Brain pericyte (primary cell): ENCODE measurements at places on chromosomes 1 and 21.

- DNase-seq = no peak
Measured at GRCh38 chr1:54866801-54867716, 19.9 kb downstream of the DHCR24 start.

DNA sequence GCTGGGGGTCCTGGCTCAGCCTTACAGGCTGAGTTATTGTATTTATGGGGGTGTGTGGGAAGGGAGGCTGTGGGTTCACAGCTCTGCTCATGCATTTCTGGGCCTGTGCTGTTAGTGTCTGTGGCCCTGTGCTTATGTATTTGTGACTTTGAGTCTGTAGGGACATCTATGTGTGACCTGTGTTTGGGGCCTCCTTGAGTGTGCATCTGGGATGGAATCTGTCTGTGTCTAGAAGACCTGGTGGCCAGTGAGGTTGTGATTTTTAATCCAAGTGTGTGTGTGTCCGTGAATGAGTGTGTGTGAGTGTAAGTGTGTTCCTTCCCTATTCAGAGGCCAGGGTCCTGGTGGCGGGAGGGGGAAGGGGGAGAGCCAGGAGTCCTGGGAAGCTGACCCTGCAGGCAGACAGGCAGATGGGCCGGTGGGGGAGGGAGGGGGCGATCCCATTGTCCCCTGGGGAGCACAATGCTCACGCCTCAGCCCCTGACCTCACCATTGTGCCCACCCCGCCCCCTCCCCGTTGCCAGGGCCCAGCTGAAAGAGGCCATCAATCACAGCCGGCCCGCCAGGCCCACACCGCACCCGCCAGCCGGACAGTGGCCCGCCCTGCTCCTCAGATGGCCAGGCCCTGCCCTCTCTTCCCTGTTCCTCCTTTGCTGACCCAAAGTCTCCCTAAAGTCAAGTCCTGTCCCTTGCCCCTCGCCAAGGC, 19.6 kb downstream of the SLC27A3 start:
- DNase-seq = no peak

GRCh38 chr21:46097336-46098293, at the start of gene COL6A2:
Gene COL6A2 (plus strand): TSS chr21:46098112.
- no peak for DNase-seq

- no peak for DNase-seq
Measured at GRCh38 chr1:109784551-109785252, 21.0 kb upstream of the EPS8L3 start.

DNA sequence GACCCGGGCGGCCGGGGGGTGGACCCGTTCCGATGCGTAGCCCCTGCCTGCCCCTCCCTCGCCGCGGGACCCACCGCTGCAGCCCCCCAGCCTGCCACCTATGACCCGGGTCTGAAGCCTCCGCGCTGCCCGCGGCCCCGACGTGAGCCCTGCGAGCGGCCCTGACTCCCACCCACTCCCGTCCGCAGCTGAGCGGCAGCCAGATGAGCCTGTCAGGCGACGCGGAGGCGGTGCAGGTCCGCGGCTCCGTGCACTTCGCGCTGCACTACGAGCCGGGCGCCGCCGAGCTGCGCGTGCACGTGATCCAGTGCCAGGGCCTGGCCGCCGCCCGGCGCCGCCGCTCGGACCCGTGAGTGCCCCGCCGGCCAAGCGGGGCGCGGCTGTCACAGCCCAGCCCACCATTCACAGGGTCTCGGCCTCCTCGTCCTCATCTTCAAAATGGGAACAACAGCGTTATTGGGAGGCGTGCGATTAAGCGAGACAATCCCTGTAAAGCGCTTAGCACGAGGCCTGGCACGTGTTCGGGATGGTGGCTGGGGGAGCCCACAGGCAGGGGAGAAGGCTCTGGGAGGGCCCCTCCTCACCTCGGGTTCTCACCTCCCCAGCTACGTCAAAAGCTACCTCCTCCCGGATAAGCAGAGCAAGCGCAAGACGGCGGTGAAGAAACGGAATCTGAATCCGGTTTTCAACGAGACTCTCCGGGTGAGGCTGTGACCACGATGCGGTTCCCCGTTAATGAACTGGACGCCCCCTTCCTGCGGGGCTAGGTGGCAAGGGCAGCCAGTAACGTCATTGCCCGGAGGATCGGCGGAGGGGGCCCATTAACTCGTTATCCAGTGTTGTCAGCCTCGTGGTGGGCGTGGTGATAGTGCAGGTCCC, 8.2 kb downstream of the SYTL1 start:
- no peak for DNase-seq

DNA sequence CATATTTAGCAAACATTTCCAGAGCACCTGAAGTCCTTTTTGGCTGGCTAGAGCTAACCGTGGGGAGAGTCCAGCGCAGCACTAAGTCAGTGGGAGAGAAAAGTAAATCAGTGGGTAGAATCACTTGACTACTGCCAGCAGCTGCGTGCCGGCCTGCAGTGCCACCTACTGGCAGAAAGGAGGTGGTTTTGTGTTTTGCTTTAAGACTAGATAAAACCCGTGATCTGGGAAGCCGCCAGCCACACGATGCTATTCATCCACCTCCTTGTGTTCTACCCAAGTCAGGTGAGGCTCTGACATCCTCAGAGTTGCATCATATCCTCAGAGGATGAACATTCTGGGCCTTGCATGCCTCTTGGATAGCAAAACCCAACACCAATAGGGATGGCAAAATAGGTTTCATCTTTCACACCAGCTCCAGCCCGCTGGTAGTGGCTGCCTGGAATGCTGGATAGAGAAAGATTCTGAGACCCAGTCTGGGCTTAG, 14.1 kb upstream of the HEYL start:
- DNase-seq = no peak

DNA sequence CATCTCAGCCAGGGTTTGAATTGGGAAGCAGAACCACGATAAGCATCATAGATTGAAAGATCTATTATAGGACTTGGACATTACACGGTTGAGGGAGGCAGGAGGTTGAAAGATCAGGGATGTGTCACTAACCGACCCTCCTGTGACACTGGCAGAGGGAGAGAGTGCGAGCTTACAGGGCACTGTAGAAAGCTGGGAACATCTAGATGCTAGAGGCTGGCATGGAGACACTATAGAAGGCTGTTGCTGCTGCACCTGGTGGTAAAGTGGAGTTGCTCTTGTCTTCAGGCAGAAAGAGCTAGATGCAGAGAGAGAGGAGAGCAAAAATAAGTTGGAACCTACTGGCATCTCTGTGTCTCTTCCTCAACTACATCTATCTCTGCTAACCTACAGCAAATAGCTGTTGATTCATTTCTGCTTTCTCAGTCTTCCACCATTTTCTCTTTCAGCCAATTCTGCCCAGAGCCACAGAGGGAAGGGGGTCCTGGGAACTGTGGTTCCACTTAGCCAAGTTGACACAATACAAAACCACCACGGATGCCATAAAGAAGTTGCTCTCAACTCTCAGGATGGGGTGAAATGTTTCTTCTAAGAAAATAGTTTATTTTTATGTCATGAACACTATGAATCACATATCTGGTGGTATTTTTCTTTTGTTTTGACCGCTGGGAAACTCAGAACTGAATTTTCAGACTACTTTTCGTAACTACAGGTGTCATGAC, 155.9 kb downstream of the ZNF281 start:
- DNase-seq = no peak

GRCh38 chr1:35030338-35030737, 1.4 kb downstream of the ZMYM6 start:
- no peak for DNase-seq

DNA sequence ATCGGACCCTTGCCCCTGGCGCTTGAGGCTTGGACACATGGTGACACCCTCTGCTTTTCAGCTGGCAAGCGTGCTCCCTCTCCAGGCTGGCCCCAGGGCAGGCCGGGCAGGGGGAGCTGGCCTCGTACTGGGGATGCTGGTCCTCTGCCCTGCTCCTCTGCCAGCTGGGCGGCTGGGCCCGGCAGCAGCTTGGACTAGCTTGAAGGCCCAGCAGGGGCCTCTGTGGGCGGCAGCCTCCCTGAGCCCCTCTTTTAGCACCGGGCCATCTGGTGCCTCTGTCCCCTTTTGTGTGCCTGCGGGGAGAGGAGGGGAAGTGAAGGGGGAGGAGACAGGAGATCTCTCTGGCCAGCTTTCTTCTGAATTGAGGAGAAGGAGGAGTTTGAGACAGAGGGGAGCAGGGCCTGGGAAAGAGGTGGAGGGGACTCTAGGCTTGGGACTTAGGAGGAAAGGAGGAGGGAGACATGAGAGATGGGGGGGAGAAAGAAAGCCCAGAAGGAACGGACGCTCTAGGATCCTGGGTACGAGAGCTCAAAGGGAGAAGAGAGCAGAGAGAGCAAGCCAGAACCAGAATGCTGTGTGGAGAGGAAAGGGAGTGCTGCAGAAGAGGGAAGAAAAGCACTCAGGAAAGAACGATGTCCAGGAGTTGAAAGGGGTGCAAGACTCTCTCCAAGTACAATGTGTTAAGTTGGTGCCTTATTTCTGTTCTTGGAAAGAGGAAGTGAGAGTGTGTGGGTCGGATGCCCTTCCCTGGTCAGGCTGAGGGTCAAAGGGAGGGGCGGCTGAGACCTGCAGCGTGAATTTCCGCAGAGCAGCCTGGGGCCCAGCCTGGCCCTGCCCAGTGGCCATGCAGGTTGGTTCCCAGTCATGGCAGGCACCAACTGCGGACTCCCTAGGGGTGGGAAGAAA, 40.3 kb downstream of the IER5 start:
- DNase-seq = no peak

- no peak for DNase-seq
Measured at GRCh38 chr1:152761609-152762213, 3.9 kb downstream of the KPRP start.

GRCh38 chr1:165629151-165629550, 1.9 kb upstream of the MGST3 start:
- DNase-seq = no peak

GRCh38 chr1:244800821-244801220, 34.6 kb upstream of the COX20 start:
- DNase-seq = no peak

DNA sequence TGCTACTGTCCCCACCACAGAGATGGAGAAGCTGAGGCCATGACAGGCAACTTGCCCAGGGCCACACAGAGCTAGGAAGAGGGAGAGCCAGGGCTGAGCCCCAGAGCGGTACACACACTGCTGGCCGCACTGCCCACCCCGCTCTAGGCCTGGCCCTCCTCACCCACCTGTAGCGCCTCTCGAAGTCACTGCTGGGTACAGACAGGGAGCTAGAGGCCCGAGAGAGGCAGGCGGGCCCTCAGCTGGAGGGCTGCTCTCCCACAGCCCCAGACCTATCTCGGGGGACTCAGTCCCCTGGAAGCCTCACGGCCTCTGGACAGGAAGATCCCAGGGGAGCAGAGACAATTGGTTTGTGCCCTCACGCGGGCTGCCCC, 17.3 kb upstream of the PLEKHG5 start:
- DNase-seq = no peak

GRCh38 chr1:203778146-203778545, 13.2 kb downstream of the LAX1 start:
- DNase-seq = no peak

GRCh38 chr21:31530364-31530763, 129.1 kb upstream of the SOD1 start:
- DNase-seq = no peak

DNA sequence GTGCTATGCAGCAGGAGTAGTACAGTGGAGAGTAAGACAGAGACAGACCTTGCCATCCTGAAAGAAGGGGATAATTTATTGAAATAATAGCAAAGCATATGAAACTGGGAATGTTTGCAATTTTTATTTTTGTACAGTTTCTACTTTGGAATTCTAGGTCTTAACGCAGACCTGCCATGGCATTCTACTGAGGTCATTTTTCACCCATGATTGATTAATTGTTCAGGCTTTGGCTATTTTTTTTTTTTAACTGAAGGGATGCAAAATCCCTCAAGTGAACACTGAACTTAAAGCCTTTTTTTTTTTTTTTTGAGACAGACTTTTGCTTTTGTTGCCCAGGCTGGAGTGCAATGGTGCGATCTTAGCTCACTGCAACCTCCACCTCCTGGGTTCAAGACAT, 27.1 kb downstream of the MTF2 start:
- DNase-seq = no peak

DNA sequence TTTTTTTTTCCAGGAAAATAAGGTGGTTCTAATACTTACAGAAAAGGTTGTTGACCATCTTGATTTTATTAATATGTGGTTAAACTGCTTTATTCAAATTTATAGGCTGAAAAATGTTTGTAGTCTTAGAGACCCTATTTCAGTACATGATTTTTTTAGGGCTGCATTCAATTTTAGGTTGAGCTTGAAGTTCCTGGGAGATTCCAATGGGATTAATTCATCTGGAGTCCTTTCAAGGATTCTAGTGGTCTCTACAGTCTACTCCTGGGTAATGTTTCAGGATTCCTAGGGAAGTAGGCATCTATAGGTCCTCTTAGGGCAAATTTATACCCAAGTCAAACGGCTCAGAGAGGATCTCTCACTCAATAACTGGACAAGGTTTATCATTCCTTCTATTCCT, 126.7 kb downstream of the HMCN1 start:
- DNase-seq = no peak

GRCh38 chr1:46401964-46402626, 8.0 kb downstream of the FAAH start:
- peak; percentile 31 for DNase-seq

GRCh38 chr1:57839526-57839925, 415.7 kb upstream of the DAB1 start:
- DNase-seq = no peak

DNA sequence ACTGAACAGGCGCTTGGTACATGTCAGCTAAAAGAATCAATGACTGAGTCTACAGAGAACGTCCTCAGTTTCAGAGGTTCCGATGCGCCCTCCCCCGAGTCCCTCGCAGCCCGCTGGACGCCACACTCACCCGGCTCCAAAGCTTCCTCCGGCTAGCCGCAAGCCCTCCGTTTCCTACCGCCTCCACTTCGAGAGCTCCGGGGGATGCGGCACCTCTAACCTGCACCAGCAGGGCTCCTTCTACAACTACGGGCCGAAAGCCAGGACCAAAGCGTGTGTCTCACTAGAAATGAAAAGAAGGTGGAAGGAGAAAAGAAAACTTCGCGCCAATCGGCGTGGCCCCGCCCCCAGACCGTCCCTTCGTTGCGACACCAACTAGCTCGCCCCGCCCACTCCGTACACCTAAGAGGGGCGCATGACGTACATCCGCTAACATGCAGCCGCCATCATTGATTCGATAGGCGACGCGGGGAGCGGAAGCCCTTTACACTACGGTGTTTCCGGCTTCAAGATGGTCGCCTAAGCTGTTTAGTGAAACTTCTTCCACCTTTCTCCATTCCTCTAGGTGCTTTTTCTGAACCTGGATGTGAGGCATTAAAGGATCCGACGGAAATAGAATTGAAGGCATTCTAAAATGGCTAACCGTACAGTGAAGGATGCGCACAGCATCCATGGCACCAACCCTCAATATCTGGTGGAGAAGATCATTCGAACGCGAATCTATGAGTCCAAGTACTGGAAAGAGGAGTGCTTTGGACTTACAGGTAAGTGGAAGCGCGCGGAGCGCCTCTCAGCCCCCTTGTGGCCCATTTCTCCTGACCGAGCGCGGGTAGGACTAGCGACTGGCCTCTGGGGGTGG, at the start of the genes ORC1 and PRPF38A:
Gene ORC1 (minus strand): TSS at position 308 of the 859 bp plus-strand sequence. CDS start 2,200 bp downstream, outside the sequence.
Gene PRPF38A (plus strand): TSS at position 487 of the 859 bp plus-strand sequence. CDS start 148 bp downstream, at position 635.
- DNase-seq = peak; percentile 89
